ENCODE measurements at places on chromosomes 1 and 21.

DNA sequence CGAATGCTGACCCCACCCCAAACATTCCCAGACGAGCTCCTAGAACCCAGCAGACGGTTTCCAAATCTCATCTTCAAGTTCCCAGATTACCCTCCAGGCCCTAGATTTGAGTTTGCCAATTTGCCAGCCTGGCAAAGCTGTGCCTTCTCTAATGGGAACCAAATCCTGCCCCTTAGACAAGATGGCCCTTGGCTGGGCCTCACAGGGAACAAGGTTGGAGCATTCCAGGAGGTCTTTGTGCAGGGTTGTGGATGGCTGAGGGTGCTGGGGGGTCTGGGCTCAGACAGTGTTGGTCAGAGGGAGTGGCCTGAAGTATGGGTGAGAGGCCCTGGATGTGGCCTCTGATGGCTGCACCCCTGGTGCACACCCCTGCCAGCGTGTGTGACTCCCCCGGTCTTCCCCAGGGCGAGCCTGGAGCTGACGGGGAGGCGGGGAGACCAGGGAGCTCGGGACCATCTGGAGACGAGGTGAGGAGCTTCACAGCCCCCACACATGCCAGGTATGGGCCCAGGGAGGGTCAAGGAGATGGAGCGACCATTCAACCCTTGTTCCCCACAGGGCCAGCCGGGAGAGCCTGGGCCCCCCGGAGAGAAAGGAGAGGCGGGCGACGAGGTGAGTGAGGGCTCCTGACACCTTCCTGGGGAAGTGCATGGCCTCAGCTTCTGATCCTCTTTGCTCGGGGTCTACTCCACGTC, 10.2 kb downstream of the COL6A1 start:
- DNase-seq = no peak

- DNase-seq = no peak
Measured at GRCh38 chr1:236220473-236220872, 61.3 kb downstream of the ERO1B start.

DNA sequence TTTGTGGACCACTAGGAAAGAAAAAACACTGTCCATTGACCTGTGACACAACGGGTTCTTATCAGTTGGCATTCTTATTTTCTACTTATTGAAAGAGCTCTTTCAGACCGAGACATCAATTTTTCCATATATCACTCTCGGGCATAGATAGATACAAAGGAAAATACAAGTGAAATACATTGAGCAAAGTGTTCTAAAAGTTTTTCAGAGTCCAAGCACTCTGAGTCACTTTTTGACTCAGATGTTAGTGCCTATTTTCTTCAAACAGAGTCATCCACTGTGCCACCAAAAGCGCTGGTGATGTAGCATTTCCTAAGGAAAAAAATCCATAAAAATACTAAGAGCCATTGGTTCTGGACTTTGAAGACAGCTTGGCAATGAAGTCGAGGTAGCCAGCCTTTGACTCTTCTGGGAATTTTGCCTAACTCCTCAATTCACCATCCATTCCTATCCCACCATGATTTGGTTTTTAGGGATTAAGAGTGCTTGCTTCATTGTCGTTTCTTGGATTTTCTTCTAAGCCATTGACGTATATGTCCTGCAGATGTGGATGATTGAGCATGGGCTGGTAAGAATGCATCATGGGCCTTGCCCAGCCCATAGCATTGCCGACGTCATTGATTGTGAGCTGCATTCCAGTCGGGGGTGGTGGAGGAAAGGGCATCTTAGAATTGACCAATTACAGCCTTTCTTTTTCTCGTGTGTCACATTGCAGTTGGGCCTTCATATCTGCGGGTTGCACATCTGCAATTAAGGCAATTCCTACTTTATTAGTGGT, 10.6 kb downstream of the GALNT2 start:
- no peak for DNase-seq

DNA sequence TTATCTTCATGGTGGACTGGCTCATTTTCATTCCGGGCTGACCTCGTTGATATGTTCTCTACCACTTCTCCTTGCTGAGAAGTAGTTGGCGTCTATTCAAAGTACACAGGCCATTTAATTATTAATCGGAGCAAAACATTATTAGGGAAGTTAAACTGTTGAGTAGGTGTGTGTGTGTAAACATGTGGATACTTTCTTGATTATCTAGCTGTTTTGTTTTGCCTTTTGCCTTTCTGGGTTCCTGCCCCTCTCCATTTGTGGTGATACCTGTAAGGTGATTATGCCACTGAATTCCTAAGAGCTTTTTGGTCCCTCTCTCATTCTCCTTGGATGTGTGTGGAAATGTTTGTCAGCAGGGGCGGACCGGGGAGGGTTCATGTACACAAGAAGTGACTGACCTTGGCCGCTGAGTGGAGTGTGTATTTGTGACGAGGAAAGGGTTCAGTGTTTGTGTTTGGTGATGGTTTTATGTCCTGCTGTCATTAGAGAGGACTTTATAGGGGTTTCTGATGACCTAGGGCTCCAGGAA, 56.6 kb upstream of the PPP2R5A start:
- no peak for DNase-seq

DNA sequence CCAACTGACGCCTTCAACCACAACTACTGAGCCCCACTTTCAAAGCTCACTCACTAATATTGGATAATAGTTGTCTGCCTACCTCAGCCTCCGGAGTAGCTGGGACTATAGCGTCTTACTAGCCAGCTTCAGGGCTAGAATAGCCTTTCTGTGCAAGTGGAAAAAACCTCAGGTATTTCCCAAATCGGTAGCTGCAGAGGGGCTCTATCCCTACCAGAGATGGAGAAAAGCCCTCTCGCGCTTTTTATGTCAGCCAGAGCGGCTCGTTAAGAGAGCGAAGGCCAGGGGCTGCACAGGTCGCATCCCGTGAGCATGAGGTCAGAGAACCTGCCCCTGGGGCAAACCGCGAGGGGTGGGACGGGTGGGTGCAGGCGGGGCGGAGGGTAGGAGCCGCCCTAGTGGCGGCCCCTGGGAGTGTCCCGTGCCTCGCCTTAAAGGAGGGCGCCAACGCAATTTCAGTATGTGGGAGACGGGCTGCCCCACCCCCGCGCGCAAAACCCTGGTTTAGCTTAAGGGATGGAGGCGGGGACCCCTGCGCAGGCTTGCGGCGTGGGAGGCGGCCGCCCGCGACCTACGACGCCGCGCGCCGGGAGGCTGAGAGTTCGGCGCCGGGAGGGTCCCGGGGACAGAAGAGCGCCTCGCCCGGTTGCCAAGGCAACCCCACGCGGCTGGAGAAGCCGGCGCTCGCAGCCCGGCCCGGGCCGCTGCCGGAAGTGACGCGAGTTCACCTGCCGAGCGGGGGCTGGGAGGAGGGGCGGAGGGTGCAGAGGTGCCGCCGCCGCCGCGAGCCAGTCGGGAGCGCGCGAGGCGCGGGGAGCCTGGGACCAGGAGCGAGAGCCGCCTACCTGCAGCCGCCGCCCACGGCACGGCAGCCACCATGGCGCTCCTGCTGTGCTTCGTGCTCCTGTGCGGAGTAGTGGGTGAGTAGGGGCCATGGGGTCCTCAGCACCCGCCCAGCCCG, at the start of gene CXADR:
Gene CXADR (plus strand): TSS at position 791 of the 961 bp plus-strand sequence. CDS start 87 bp downstream, at position 878.
- peak; percentile 94 for DNase-seq

DNA sequence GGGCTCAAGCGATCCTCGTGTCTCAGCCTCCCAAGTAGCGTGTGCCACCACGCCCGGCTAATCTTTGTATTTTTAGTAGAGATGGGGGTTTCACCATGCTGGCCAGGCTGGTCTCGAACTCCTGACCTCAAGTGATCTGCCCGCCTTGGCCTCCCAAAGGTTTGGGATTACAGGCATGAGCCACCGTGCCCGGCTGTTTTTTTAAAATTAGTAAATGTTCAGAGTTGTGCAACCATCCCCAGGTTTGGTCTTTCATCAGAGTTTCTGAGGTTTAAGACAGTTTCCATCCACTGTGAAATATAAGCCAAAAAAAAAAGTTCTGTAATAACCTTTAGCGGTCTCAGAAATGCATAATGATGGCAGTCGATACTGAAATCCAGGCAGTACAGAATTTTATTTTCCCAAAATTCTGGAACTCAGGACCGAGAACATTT, 550 bp upstream of the SYT11 start:
- no peak for DNase-seq

DNA sequence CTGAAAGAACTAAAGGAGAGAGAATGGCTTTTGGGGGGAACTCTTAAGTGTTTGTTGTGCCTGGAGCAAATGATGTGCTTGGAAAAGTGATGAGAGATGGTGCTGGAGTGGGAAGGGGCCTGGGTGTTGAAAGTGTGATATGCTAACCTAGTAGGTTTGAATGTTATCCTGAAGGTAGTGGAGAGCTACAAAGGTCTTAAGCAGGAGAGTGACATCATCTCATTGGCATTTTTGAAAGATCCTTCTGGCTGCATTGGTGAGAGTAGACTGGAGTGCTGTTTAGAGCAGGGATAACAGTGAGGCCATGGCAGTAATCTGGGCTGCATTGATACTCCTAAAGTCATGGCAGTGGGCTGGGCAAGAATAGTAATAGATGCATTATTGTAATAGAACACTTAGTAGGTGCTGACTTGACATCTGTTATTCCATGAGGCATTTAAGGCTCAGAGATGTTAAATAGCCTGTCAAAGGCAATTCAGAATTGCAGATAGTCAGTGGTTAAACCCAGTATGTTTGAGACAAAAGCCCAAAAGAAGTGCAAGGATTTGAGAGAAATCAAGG, 44.5 kb downstream of the MDM4 start:
- DNase-seq = no peak

- no peak for DNase-seq
Measured at GRCh38 chr1:7940745-7941436, at the start of gene TNFRSF9. Gene TNFRSF9, minus strand, starts transcription at chr1:7940839. Its CDS starts 845 bp downstream, at chr1:7939994.

- DNase-seq = no peak
Measured at GRCh38 chr1:77972080-77972479, 6.8 kb downstream of the FUBP1 start.

- DNase-seq = no peak
Measured at GRCh38 chr1:98965394-98965793, 39.3 kb downstream of the PLPPR5 start.

DNA sequence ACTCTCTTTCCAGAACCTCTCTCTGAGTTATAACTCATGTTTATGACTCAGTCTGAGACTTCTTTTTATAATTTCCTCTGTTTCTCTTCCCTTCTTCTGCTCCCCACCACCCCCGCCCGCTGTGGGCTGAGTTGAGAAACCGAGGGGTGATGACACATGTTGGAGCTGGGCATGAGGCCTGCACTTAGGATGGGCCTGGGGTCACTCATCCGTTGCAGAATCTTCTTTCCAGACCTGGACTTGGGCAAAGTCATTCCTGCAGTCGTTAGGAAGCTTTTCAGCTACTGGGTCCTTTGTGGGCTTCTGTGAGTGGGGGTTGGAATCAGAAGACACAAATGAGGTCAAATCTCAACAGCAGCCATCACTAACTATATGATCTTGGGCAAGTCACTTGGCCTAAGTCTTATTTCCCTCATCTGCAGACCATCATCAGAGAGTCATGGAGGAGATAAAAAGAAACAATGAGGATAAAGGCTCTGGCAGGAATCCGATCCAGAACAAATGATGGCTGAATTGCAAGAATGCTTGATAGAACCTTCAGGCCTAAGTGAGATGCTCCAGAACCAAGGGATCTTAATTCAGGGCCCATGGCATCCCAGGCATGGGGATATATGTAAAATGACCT, 53.4 kb downstream of the RPS6KA1 start:
- DNase-seq = no peak

- no peak for DNase-seq
Measured at GRCh38 chr21:29189353-29189752, 58.9 kb downstream of the MAP3K7CL start.

- no peak for DNase-seq
Measured at GRCh38 chr1:184801503-184801902, 46.8 kb upstream of the EDEM3 start.

GRCh38 chr1:166119471-166119965, 47.3 kb downstream of the FAM78B start:
- DNase-seq = no peak

DNA sequence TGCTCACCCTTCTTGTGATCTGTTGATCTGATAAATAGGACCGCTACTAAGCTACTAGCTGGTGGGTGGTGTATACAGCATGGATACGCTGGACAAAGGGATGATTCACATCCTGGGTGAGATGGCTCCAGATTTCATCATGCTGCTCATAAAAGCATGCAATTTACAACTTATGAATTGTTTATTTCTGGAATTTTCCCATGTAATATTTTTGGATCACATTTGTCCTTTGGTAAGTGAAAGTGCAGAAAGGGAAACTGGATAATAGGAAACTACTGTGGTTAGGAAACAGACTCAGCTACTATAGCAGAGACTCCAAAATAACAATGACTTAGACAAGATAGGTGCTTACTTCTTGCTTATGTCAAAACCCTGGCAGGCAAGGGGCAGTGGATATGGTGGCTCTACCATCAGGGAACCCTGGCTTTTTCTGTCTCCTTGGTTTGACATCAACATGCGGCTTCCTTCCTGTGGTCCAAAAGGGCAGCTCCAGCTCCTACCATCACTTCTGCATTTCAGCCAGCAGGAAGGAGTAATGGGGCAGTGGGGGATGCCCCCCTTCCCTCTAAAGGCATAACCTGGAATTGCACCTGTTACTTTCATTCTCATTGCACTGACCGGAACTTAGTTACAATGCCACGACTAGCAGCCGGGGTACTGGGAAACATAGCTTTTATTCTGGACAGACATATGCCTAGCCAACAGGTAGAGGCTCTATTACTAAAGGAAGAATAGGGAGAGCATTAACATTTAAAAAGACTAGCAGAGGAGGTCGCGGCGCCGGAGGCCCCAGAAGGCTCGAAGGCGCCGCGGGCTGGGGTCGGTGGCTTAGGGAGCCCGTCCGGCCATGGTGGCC, 13.8 kb upstream of the AK2 start:
- no peak for DNase-seq

- no peak for DNase-seq
Measured at GRCh38 chr1:183194527-183195141, 8.6 kb downstream of the LAMC2 start.

DNA sequence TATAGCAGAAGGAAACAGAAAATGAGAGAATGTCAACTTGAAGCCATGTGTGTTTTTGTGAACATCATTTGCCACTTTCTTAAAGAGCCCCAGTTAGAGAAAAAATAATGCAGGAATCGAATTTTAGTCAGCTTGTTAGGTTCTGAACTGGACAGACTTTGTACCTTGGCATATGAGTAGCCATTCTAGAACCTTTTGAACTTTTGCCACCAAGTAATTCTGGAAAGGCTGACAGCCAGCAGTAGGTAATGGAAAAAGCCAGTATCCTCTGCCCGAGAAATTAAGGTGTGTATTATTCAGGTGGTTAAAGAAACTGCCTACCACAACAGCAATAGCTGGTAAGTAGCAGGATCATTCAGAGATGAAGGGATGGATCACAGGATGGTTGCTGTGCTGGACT, 20.7 kb downstream of the LRRC8D start:
- DNase-seq = no peak

- DNase-seq = no peak
Measured at GRCh38 chr1:180241716-180242544, 11.9 kb downstream of the LHX4 start.

DNA sequence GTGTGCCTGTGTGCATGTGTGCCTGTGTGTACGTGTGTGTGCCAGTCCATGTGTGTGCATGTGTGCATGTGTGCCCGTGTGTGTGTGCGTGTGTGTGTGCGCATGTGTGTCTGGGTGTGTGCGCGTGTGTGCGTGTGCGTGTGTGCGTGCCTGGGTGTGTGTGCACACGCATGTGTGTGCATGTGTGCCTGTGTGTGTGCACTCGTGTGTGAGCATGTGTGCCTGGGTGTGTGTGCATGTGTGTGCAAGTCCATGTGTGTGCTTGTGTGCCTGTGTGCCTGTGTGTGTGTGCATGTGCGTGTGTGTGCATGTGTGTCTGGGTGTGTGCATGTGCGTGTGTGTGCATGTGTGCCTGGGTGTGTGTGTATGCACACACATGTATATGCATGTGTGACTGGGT, 28.7 kb upstream of the COL6A2 start:
- no peak for DNase-seq

- DNase-seq = no peak
Measured at GRCh38 chr21:41147096-41147978, 20.6 kb upstream of the BACE2 start.

Data from right kidney (tissue), 9 donors.